Left hindlimb (tissue), 1 donor: ENCODE measurements at places on chromosomes 16 and 17.

GRCh38 chr16:57614944-57615343 lies 13.5 kb upstream of the ADGRG1 start:
- peak; percentile 15 for DNase-seq

DNA sequence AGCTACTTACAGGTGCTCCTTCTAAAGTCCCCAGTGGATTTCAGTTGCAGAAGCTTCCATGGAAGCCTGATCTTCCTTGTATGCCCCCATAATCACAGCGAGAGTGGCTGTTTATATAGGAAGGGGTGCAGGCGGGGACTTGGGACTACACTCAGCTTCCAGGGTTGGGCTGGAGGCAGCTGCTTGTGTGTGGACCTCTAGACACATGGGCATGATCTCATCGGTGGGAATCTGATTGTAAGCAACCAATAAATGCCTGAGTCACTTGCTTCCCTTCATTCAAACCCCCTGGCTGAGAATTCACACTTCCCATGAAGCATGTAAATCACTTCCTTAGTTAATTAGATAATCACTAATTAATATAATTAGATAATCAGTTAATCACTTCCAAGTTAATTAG lies 1.0 kb upstream of the KRT20 start:
- DNase-seq: no peak

DNA sequence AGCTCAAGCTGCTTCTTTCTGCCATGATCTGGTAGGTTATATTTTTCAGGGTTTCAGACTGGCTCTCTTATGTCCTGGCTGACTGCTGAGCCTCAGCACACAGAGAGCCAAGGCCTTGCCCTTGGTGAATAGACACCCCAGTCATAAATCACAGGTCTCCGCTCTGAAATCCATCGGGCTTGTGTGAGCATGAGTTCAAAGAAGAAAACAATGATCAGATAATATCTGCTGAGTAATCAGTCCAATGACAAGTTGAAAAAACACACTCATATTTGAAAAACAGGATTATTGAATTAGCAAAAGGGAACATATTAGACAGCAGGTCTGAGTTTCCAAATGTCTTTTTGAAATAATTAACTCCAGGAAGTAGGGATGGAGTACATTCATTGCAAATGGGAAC lies 51.1 kb upstream of the NDRG4 start:
- DNase-seq: no peak

DNA sequence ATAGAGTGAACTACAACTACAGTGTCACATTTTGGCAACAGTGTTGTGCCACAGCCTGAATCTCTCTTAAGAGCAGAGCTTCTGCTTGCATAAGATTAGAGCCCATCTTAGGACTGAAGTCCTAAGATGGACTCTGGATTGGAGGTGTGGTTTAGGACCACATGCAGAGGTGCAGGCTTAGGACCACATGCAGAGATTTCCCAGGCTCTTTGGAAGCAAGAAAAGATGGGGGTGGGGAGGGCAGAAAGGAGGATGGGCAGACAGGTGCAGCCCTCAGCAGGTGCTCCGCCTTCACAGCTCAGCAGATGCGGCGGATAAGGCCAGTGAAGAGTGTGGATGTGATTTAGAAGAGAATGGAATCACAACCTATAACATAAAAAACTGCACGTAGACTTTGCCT lies 128.7 kb downstream of the TANGO6 start:
- DNase-seq: no peak

DNA sequence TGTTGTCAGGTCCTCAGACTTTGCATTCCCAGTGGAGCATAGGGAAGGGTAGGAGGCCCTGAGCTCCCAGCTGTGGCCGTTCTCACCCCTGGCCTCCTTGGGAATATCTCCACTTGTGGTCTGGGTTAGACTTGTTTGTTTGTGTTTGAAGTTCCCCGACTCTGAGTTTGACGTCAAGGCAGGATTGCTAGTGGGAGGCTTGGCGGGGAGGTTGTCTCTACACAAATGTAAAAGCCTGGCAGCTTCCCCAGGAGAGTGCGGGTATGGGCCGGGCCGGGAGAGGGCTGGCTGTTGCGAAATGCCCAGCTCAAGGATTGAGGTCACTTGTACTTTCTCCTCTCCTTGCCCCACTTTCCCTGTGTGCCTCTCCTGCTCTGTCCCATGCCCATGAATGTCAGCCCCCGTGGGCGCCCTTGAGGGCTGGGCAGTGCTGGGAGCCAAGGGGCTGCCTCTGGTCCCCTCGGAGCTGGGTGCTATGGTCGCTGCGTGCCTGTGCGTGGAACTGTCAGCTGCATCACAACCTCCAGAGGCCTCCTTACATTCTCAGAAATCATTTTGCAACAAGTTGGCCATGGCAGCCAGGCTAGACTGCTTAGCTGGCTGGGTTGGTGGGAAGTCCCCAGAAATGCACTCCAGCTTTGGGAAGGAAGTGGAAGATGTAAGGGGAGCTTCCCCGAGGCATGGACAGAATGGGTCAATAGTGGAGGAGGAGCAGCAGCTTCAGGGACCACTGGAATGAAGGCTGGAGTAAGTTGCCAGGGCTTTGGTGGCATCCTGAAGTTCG lies 84.3 kb downstream of the KSR1 start:
- DNase-seq: peak; percentile 75

GRCh38 chr17:31321481-31321880 lies at the start of gene EVI2A:
TSS of gene EVI2A (minus strand) at chr17:31321622. CDS start at chr17:31319013, 2,609 bp downstream.
- DNase-seq: no peak

DNA sequence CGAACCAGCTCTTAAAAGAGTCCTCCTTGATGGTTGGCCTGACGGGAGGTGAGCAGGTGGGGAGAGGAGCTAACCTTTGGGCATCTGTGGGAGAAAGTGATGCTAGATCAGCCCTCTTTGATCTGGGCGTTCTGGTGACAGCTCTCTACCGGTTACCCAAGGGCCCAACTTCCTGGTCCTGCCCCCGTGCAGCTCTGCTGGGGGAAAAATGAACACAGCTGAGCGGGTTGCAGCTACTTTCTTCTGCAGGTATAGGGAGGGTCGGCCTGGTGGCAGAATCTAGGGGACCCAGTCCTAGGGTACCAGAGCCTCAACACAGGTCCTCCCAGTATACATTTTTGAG lies 2.9 kb downstream of the SHISA9 start:
- DNase-seq: no peak

DNA sequence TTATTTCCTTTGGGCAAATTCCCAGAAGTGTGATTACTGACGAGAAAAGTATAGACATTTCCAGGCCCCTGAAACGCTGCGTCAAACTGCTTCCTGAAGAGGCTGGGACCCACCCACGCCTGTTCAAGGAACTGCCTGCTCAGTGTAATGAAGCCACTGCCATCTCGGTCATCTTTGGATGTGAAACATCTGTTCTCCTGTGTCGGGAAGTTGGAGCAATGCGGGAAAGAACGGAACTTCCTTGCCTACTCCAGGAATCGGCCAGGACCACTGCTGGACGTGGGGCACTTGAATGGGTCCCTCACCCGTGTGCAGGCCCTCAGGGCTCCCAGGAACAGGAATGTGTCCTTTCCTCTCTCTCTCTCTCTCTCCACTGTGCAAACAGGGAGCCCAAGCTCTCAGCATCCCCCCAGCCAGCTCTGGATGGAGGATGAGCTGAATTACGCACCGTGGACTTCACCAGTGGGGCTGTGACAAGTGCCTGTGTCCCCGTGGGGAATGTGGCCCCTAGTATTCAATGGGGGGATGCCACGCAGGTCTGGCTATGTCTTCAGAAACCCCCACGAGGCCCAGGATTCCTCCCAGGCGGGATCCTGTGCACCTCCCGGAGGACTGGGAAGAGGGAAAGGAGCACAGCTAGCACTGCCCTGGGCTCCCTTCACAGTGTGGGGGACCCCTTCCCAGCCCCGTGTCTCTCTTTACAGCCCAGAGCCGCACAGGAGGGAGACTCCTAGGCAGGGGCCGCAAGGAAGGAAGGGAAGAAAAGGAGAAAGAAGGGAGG lies 18.3 kb upstream of the LITAF start:
- DNase-seq: peak; percentile 68

DNA sequence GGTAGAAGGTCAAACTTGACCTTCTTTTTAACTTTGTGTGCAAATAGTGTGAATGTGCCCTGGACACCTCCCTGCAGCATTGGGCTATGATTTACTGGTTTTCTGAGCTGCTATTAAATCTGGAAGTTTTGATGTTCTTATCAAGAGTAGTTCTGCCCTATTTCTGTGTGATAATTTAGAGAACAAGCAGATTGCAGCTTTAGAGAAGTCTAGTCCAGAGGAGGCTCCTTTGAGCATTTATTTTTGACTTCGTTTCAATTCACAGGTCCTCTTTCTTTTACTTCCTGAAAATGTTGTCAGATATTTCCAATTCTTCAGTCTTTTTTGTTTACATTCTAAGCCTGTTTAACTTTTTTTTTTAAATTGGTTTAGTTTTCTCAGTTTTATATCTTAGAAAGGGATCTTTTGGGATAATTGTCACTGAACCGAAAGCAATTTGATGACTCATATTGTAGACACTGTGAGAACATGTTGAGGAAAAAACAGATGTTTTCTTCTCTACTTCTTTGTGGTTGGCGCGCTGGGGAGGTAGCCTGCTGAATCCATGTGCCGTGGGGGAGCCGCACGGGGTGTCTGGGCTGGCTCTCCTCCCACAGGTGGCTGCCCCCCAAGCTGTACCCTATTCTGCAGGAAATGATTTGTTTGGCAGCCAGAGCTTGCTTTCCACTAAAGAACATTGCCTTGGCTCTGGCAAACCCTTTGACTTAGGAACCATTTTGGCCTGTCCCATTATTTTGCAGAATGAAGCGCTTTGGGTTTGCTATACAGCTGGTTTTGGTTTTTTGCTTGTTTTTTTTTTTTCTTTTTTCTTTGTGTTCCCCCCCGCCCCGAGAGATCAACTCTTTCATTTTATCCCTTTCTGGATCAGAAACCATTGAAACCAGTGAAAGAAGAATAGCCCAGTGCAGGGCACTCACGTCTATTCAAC lies 53.4 kb downstream of the MFSD11 start:
- DNase-seq: no peak

GRCh38 chr16:53922807-53923571 lies 219.0 kb downstream of the FTO start:
- DNase-seq: peak; percentile 44

DNA sequence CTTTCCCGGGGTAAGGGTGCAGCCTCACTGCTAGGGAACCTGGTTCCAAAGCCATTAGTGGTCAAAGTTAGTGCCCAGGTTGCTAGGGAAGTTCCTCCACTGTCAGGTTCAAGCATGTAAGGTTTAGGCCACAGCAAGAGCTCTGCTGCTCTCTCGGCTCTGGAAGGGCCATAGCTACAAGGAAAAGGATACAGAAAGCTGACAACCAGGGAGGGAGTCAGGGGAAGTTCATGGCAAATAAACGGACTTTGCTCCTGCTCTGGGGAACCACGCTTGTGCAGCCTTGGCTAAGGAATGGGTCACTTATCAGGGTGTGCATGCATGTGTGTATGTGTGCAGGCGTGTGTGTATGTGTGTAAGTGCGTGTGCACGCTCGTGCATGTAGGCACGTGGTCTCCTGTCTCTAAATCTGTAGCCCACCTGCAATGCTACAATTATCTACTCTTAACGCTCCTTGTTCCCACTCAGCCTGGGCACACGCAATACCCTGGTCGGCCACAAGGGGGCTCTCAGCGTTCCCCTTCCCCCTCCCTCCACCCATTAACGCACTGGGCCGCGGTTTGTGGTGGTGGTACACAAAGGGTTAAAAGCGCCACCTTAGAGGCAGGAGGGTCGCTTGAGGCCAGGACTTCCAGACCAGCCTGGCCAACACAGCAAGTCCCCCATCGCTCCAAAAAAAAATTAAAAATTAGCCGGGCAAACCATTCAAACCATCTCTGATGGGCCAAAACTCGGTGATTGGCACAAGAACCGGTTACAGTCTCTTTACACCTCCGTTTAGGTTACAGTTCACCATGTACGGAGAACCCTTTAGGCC lies 48.4 kb upstream of the KDM8 start:
- DNase-seq: peak; percentile 43

DNA sequence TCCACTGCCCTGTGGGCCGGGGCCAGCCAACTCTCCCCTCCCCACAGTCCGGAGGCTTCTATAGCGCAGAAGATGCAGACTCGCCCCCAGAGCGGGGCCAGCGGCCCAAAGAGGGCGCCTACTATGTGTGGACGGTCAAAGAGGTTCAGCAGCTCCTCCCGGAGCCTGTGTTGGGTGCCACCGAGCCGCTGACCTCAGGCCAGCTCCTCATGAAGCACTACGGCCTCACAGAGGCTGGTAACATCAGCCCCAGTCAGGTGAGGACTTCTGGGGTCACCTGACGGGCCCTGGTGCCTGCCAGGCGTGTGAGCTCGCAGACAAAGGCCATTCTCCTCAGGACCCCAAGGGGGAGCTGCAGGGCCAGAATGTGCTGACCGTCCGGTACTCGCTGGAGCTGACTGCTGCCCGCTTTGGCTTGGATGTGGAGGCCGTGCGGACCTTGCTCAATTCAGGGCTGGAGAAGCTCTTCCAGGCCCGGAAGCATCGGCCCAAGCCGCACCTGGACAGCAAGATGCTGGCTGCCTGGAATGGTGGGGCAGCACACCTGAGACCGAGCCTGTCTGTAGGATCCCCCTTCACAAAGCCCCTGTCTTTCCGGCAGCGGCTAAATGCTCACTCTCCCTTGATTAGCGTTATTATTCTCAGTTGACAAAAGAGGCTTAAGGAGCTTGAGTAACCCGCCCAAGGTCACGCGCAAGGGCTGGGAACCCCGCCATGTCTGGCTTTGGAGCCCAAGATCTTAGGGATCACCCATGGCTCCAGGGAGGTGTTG lies 3.9 kb downstream of the SPATA20 start:
- peak; percentile 82 for DNase-seq

DNA sequence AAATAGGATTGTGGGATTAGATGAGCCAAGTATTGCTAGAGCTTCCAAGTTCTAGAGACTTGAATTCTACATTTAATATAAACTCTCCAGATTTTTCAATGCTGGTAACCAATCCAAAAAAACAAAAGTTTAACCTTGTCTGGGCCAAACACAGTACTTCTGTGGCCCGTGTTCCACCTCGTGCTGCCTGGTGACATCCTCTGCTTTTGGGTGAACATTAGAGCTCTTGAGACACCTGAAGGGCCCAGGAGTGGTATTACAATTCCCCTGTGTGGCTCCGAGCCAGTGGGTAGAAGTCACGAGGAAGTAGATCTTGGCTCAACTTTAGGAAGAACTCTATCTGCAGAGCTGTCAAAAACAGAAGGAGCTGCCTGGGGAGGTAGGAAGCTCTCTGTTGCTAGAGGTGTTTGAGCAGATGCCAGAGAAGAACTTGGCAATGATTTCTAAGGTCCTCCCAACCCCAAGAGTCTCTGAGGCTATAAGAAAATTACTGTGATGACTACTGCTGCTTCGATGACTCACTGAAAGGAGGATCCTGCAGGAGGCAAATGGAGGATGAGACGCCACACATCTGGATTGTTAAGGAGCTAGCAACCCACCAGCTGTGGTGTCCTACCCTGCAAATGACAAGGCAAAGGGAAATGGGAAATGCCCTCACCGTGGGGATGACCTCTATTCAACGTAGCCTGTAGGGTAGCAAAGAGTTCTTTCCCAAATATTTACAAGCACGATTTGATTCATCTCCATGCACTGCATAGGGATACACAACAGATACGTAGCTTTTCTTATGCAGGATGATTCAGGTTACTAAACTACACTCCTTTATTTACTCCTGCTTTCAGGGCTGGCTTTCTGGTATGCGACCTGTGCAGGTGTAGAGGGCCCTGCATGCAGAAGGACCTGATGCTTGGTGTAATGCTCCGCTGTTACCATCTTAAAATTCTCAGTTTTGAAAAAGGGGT lies 45.8 kb upstream of the GAS7 start:
- DNase-seq: peak; percentile 50

GRCh38 chr17:78250891-78251772 lies 19.7 kb downstream of the TMEM235 start:
- peak; percentile 86 for DNase-seq

GRCh38 chr17:44277976-44278375 lies 10.0 kb upstream of the SLC4A1 start:
- no peak for DNase-seq

GRCh38 chr17:56172517-56172982 lies 19.3 kb downstream of the ANKFN1 start:
- peak; percentile 66 for DNase-seq

GRCh38 chr17:59785091-59785799 lies 77.8 kb downstream of the VMP1 start:
- DNase-seq: no peak
